NCI-H1105 (cell line): ENCODE measurements at places on chromosomes 16 and 17.

DNA sequence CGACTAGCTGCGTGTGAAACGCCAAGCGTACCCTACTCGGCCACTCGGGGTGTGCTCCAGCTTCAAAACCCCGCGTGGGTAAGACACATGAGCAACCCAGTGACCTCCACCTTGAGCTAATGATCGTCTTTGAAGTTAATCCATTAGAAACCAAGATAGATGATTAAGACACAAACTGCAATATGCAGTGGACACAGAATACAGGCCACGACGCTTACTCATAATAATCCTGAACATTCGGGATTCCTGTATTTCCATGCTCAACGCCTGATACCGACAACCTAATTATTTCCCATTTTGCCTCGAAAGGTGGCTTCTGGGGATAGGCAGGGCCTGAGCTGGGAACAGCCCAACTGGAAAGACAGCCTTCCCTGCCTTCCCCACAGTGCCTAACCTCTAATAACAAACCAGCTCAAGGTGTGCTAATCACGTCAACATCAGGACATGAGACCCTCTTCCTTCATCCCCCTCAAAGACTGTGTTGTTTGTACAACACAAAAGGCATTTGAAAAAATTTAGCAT, 504 bp upstream of the COPRS start:
- no peak for DNase-seq

DNA sequence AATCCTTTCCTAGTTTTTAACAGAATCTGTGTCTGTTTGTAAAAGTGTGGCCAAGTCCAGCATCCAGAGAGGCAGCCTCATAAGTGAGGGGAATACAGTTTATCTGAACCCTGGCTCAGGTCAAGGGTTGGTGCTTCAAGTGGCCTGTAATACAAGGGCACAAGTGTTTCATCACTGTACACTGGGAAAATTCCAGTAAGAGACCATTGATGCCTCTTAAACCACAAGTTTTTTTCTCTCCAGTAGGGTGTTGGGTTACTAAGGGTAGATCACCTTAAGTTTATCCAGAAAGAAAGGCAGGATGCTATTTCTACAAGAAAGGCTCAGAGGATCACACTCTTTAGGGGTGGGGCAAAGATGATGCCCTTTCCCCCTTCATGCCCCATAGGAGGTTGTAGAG, 96.7 kb downstream of the CDYL2 start:
- no peak for DNase-seq

DNA sequence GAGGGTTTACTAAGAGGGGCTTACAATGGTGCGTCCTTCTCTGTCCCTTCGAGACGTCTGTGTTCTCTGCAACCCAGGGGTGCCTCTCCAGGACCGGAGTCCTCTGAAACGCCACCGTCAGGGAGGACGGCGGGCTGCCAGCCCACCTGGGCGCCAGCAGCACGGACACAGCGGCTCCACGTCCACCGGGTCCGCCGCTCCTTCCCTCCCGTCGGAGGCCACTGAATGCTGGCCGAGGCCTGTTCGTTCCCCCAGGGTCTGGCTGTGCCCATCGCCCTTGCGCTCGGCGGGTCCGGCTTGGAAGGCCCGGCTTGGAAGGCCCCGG, 403 bp downstream of the TEPSIN start:
- no peak for DNase-seq

GRCh38 chr16:65754820-65755691, 611.4 kb upstream of the CDH5 start:
- no peak for DNase-seq
